ENCODE measurements at places on chromosomes 13 and 19.

GRCh38 chr19:1105873-1106840 lies 2.4 kb downstream of the GPX4 start:
- DNase-seq, result no peak

GRCh38 chr13:44044547-44045179 lies 165.0 kb downstream of the LACC1 start:
- no peak for DNase-seq

DNA sequence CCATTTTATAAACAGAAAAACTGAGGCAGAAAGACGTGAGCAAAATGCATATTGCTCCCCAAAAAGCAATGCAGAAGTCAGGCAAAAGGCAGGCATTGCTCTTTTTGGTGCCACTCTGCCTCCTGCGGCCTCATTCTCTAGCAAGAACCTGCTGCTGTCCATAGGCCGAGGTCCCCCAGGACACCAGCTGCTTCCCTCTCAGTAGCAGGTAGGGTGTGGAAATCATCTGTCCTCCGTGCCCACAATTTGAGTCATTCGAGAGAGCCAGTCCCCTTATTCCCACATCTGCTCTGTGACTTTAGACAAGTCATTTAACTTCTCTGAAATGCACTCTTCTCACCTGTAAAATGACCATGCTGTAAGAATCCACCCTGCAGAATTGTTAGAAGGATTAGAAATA lies 50.0 kb downstream of the TNFRSF19 start:
- no peak for DNase-seq

DNA sequence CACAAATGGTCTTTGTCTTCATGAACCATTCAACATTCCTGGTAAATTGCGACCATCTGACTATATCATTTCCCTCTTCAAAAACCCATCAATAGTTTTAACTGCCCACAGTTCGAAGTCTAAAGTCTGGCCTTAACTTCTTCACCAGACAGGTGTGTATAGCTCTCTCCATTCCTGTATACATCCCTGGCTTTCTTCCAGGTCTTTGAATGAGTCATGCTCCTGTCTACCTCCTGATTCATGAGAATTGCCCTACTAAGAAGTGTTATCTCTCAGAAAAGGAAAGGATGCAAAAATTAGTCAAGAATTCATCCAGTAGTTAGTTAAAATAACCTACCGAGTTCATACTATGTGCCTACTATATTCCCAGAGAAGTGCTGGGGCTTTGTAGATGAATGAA lies 225.0 kb downstream of the TBC1D4 start:
- DNase-seq, result peak; percentile 4

DNA sequence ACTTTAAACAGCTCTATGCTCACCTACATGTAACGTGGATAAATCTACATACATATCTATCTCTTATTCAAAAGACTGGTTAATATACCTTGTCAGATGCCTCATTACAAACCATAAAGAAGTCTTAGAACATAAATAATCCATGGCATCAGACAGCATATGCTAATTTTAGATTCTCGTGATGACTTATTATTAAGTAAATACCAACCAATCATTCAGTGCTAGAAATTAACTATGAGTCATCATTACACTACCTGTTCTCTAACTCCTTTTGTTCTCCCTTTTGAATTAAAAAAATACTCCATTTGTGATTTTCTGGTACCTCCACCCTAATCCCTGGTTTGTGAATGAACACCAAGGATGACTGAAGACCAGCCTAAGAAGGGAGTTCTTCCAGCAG lies 754.3 kb upstream of the ARGLU1 start:
- no peak for DNase-seq

GRCh38 chr13:50078895-50079654 lies 63.8 kb downstream of the KCNRG start:
- no peak for DNase-seq

Data from NCI-H345 (cell line).